ENCODE measurements at places on chromosomes 4 and X.

DNA sequence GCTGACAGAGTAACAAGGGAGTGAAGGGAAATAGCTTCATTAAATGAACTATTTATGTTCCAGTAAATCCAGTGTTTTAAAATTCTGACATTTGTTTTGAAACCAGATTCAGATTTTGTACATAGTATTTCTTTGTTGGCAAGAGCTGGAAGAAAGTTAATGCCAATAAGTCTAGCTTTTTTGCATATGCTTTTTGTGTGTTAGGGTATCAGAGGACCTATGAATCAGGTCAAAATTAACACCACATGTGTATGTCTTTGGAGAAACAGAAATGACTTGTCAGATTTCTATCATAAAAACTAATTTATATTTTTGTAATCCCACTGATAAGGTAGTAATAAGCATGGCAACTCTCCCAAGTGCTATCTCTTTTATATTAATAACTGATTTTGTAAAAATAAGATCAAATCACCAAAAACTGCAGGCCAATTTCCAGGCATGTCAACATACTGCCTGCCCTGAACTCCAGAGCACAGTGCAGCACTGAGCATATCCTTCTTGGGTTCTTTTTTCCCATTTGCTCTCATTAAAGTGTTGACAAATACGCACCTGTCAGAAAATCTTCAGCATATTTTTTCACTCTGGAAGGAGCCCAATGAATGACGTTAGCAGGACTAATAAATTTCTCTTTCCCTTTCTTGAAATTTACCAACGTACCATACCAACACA, 65.5 kb downstream of the SH3RF1 start:
- no peak for ATAC-seq

DNA sequence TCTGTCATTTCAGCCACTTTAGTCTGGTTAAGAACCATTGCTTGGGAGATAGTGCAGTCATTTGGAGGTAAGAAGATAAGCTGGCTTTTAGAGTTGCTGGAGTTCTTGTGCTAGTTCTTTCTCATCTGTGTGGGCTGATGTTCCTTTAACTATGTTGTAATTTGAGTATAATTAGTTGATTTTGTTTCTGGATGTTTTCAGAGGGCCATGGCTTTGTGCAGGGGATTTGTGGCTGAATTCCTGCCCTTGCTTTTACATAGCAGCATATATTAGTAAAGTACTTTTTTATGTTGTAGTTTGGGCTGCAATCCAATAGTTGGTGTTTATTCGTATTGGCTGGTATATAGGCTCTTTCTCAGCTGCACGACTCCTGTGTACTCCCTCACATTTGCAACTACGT, 339.6 kb downstream of the ANKRD50 start:
- no peak for ATAC-seq

DNA sequence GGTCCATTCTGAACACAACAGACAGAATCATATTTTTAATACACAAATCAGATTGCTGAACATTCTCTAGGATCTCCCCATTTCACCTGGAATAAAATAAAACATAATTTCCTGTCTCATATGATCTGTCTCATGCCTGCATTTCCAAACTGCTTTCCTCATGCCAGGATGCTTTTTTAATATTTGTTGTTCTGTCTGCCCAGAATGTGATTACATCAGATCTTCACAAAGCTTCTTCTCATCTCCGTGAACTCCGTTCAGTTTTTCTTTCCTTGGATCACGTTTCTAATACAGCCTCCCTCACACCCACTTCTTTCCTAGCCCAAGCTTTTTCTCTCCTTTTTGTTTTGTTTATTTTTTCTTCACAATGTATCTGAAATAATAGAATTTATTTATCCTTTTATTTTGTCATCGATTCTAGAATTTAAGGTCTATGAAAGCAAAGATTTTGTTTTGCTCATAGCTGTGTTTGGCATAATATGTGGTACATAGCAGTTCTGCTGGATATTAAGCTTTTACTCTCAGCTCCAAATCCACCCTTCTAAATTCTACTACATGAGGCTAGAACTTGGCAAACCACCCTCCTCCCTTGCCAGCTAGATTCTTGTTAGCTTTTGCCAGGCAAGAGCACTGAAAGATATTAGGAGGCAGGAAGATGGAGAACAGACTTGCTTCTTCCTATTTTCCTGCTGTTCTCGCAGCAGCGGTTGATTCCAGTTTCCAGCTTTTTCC, 165.5 kb upstream of the SLIT2 start:
- no peak for ATAC-seq

DNA sequence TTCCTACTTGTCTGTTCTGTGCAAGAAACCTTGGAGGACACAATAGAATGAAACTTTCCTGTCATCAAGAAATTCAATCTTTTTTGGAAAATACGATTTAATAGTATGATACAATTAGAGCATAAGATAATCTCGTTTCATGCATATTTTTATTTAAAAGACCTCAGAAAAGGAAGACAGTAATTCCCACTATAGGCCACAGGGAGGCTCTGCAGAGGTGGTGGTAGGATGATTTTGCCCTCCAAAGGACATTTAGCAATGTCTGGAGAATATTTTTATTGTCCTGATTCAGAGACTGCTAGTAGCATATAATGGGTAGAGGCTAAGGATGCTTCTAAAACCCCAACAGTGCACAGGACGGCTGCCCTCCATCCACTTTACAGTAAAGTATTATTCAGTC, 68.7 kb downstream of the PAK3 start:
- ATAC-seq = no peak

- ATAC-seq = no peak
Observed at GRCh38 chrX:119145241-119145653, 17.6 kb upstream of the KIAA1210 start.

Measured in activated CD4-positive, CD25-positive, alpha-beta regulatory T cell treated with anti-CD3 and anti-CD28 coated beads, Interleukin-2, amount 50 U/mL, for 24 hours (primary cell).